ENCODE measurements at places on chromosomes 2 and 18. TPM values are rescaled to one million over a fixed set of nuclear protein-coding genes. Genes with fewer than 3 reads are reported as not detected.

GRCh38 chr2:181231886-181232621 lies 225.1 kb upstream of the ITGA4 start:
- no peak for DNase-seq

DNA sequence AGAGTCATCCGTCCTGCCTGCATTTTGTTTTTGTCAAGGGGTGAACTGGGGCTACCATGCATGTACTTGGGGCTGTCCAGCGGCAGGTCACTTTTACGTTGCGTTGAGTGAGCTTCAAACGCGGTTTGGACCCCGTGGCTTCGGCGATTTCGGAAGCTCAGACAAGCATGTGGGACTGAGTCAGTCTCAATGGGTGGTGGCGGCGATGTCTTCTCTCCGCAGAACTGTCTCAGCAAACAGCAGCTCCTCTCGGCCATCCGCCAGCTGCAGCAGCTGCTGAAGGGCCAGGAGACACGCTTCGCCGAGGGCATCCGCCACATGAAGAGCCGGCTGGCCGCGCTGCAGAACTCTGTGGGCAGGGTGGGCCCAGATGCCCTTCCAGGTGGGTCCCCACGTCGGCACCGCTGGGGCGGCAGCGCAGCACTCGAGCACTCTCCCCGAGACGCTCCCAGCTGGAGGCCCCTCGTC lies 21.3 kb downstream of the FBLN7 start:
- DNase-seq, result no peak

The NEU2 gene
- total RNA-seq, result not detected

DNA sequence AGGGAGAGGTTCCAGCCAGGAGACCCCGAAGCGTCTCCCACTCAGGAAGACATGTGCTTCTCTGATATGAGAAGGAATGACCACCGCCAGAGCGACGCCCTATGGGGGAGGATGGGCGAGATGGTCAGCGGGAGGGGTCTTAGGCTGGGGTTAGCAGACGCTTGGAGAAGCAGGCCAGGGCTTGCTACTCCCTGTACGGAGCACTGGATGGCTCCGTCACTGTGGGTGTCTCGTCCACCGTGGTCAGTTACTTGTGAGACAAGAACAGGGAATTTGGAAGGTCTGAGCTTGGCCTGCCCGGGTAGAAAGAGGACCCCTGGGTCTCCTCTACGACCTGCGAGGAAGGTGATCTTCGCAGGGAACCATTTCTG lies 39.8 kb downstream of the TMEM18 start:
- DNase-seq, result no peak

DNA sequence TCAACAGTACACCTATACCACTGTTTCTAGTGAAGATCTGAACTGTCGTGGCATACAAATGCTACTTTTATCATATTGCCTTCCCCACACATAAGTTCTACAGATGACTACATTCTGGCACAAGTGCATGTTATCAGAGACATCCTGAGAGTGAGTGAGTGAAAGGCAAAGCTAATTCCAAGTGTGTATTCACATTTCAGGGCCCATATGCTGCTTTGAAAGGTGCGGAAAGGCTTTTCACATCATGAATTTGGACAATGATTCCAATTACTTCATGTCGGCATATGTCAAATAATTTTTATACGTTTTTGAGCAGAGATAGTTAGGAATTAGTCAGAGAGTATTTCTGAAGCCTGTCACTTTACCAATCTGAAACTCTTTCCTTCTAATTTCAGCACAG lies 101.7 kb downstream of the GAREM1 start:
- no peak for DNase-seq

The FAM161A gene
- total RNA-seq, result 16.2 TPM

The OSBPL1A gene
- 71.4 TPM for total RNA-seq

DNA sequence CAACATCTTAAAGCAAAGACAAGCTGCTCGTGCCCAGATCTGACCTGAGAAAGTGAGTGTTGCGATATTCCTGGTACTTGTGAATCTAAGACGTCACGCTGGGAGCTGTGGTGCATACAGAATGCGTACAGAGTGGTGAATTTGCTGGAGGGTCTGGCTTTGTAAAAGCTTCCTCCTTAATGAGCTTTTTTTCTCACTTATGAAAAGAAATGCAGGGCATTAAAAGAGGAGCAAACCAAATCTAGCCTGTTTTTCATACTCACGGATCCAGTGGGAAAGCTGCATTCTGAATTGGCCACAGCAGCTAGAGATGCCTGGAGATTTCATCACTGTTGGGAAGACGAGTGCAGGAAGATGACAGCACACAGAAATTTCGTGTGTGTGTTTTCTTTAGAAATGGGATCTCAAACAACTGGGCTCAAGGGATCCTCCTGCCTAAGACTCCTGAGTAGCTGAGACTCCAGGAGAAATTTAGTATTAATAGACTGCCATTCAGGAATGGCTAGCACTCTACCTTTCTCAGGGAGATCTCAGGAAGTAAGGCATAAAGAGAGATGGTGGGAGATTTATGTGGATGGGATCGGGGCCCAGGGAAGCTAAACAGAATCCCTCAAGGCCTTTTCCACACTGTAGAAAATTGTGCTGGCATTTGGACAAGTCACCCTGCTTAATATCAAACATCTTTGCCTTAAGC lies 181.3 kb downstream of the ALPK2 start:
- DNase-seq, result peak; percentile 57

The TEKT4 gene
- total RNA-seq, result not detected

- DNase-seq, result no peak
Observed at GRCh38 chr18:57797209-57797651, 5.9 kb downstream of the ATP8B1 start.

DNA sequence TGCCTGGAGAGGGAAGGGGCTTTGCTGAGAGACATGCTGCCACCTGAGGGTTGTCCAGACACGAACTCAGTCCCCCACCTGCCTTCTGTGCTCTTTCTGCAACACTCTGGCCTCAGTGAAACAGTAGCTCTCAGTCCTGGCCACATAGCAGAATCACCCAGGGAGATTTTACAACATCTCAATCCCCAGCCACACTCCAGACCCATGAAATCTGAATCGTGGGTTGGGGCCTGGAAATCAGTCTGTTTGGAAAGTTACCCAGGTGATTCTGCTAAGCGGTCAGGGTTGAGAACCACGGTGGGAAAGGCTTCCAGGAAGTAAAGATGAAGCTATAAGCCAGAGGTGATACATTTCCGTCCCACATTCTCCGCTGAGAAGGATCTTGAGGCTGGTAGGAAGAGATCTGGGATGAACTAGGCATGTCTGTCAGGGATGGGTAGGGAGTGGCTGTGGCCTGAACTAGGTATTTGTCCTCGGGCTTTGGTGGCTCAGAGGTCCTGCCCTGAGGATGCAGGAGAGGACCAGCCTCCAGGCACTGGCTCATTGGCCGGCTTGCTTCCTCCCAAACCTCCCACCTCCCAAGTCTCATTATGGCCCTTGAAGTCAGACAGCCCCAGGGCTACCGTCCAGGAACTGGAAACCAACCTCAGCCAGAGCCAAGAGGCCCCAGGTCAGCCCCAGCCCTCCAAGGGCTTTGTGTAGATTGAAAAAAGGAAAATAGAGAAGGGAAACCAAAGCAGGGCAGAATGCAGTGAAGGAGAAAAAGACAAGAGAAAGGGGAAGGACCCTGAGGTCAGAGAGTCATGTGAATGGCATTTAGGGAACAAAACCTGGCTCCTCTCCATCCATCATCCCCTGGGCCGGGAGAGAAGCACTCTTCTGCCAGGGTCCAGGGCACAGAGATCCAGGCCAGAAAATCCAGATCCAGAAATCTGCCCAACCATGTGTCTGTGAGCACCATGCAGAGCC lies 119.6 kb downstream of the ZFP36L2 start:
- no peak for DNase-seq
